ENCODE measurements at places on chromosomes 4 and X.

DNA sequence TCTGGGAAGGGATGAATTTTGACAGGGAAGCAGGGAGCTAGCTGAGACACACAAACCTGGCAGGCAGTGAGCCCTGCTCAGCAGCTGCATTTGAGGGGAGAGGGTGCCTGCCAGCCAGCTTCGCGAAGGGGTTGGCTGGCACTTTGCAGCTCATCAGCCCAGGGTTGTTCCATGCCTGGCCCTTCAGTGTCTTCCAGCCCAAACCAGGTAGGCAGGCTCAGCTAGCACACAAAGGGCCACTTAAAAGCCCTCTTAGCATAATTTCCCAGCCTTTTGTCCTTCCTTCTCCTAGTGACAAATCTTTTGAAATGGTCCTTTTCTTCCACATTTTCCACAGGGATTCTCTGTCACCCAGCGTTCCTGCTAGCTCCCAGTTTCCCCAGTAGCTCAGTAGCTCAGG is 4.3 kb upstream of the FRMPD3 start:
- no peak for DNase-seq

DNA sequence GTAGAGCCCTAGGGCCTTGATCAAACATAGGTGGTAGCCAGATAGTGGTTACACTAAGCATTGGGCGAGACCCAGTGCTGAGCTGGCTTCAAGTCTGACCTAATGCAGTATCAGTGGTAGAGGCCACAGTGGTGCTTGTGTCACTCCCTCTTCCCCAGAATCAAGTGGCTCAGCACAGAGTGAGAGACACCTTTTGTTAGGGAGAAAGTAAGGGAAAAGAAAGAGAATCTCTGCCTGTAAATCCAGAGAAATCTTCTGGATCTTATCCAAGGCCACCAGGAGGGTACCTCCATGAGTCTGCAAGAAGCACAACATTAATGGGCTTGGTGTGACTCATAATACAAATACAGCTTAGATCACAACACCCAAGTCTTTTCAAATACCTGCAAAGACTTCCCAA is 117.7 kb upstream of the SLC6A14 start:
- no peak for DNase-seq

DNA sequence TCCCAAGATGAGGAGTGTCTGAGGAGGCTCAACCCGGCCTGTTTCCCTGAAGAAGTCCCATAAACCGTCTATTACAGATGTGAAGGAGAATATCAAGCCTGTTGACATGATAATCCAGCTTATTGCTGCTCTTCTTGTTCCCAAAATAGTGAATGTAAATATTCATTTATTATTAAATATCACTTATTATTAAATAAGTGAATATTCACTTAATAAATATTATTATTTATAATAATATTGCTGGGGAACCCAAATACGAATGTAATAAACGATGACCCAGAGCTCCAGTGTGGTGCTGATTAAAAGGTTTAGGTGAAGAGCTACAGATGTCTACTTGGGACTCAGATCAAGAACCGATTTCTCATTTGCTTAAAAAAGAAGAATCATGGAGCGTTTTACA is 23.8 kb upstream of the SORBS2 start:
- no peak for DNase-seq

DNA sequence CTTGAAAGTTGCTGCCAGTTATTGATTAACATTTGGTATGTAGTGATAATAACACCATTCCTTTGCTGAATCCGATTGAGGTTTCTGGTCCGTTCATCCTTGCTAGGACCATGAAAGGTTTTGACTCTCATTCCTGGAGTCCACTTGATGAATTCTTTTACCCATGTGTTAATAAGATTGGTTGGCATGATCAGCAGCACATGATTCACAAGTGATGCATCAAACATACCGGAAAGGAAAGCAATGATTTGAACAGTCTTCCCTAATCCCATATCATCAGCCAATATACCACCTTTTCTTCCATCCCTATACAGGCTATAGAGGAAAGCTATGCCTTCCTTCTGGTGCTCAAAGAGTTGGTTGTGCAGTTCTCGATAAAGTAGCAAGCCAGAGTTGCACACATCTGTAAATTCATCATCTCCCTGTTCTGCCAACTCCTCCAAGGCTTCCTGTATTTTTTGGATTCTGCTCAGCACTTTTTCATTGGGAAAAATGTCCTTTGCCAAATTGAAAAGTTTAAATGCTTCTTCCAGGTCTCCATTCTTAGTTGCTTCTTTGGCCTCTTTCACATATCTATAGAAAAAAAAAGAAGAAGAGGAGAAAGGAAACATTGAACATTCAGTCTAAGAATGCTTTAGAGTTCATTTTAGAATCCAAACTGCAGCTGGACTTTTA is 26.7 kb downstream of the PIN4 start:
- peak; percentile 22 for DNase-seq

- DNase-seq = no peak
These were observed 239.3 kb downstream of the C4orf33 start for GRCh38 chr4:129335276-129335675.

GRCh38 chr4:181701214-181701613 is 542.0 kb upstream of the TENM3 start:
- DNase-seq = no peak

DNA sequence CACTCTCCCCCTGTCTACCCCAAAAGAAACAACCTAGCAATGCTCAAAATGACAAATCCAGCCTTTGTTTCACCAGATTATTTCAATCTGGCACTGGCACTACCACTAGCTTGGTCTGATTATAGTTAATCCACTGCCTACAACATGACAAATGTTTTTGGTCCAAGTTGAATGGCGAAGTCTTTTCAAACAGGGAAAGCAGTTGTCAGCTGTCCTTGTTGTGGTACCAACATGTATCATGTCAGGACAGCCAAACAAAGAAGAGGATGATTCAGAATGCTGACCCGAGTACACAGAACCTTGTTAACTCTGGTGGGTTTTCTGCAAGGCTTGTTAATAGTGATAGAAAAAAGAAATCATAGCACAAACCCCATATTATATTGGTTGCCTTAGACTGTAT is 160.8 kb upstream of the ANK2 start:
- DNase-seq = no peak

GRCh38 chrX:144379156-144379555 is 495.3 kb downstream of the UBE2NL start:
- DNase-seq = no peak

DNA sequence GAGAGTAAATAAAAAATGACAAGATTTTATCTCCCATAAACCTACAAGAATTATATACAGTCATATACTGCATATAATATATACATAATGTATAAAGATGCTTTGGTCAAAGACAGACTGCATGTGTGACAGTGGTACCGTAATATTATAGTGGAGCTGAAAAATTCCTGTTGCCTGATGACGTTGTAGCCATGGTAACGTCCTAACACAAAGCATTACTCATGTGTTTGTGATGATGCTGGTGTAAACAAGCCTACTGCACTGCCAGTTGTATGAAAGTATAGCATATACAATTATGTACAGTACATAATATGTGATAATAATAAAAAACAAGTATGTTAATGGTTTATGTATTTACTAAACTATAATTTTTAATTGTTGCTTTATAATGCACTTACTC is 245.2 kb upstream of the CENPE start:
- DNase-seq = peak; percentile 2
